ENCODE measurements at places on chromosomes 3 and 15. TPM values are rescaled to one million over a fixed set of nuclear protein-coding genes. Genes with fewer than 3 reads are reported as not detected.

Gene GUCA1C
- total RNA-seq = not detected

GRCh38 chr3:143414571-143415253 is 295.1 kb downstream of the CHST2 start:
- DNase-seq = no peak

DNA sequence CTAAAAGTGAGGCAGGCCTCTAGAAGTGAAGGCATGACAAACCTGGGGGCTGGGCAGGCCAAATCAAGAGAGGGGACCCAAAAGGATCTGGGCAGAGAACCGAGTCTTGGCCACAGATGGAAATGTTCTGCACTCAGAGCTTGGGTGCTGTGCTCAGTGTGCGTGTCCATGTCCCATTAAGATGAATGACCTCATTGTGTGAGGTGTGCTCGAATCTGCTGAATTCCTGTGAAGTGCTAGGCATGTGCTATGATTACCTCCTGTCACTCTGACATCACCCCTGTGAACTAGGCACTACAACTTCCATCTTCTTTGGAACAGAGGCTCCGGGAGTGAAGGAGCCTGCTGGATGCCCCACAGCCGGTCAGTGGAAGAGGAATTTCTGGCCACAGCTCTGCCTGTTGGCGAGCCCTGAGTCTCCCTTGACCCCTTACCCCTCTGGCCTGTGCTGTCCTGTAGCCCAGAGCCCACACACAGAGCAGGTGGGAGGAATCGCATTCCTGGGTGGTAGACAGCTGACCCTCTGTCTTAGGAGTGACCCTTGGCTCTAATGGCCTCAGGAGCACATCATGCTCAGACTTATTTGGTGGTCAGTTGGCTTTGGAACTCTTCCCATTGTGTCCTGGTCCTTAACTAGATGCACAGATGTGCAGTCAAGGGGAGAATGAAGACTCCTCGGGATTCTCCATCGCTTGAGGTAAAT is 67.6 kb upstream of the CTDSPL start:
- peak; percentile 8 for DNase-seq

- DNase-seq = peak; percentile 68
Measured at GRCh38 chr3:175274056-175274455, 414.9 kb downstream of the NAALADL2 start.

- DNase-seq = peak; percentile 59
Measured at GRCh38 chr3:38646630-38647029, 2.9 kb downstream of the SCN5A start.

All from Daoy (cell line).